ENCODE measurements at places on chromosomes 5 and 9. TPM values are rescaled to one million over a fixed set of nuclear protein-coding genes. Genes with fewer than 3 reads are reported as not detected.

The LEAP2 gene
- total RNA-seq: 2.2 TPM

The TAS2R1 gene
- total RNA-seq: not detected

The ADGRD2 gene
- not detected for total RNA-seq

The PIK3R1 gene
- total RNA-seq: 116 TPM

The SHISAL2B gene
- total RNA-seq: not detected

The FAM169A gene
- 11.0 TPM for total RNA-seq

The IL3 gene
- not detected for total RNA-seq

The EEIG1 gene
- total RNA-seq: 76.0 TPM

The TNFSF15 gene
- 0.34 TPM for total RNA-seq

The LRSAM1 gene
- total RNA-seq: 28.5 TPM

The PCDHB11 gene
- 8.8 TPM for total RNA-seq
